SK-N-SH (cell line): ENCODE measurements at places on chromosomes 1 and 21. TPM values are rescaled to one million over a fixed set of nuclear protein-coding genes. Genes with fewer than 3 reads are reported as not detected.
A peak's percentile ranks its signal among the peaks of the same experiment; 100 is the strongest.

The FAM163A gene
- polyA plus RNA-seq = 0.43 and 1.1 TPM in 2 replicates

The TMEM125 gene
- polyA plus RNA-seq = not detected in 2 replicates

The HENMT1 gene
- polyA plus RNA-seq = 0.03 TPM in 2 replicates

DNA sequence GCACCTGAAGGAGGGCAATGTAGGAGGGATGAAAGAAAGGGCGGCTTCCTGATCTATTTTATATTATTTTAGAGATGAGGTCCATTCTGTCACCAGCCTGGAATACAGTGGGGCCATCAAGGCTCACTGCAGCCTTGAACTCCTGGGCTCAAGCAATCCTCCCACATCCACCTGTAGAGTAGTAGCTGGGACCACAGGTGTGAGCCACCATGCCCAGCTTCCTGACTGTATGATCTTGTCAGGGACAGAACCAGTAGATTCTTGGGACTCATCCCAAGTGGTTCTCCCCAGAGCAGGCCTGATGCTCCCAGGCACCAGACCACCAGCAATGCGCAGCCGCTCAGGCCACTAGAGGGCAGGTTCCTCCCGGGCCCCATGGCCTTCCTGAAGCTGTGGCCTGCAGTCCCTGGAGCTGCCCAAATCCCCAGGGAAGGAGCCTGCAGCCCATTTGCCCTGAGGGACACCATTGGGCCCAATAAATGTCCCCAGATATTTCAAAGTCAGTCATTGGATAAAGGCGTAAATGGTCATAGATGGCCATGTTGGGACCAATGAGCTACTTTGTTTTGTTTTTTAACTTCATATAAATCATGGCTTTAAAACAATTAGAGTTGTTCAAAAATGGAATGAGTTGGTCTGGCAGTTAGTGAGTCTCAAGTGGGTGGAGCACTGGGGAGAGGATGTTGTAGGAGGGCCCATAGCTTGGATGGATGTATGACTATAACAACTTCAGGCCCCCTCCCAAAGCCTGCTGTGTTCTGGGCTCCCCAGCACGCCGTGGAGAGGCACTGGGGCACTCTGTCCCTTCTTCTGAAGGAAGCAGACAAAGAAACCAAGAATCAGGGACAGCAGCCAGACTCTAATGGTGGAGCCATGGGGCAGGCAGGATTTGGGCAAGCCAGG is 44.7 kb upstream of the GOLT1A start:
- DNase-seq = peak; percentile 88

DNA sequence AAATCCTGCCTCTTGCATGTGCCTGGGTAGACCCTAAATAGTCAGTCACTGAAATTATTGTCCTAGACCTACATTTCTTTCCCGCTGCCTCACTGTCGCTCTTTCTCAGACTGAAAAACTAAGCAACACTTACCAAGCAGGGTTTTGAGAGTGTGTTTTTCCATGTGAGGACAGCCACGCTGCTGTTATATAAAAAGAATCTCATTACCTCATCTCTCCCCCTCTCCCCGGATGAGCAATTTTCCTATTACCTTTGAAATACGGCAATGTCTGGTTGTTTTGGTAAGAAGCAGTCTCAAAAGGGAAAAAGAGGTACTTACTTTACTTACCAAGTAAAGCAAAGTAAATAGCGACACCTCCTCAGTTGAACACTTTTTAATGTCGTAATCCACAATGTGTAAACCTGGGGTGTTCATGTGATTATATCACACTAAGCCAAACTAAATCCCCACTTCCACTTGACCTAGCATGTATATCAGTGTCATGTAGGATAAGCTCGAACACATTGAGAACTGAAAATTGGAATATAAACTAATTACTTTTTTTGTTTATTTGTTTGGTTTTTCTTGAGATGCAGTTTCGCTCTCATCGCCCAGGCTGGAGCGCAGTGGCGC is 12.2 kb upstream of the VN1R5 start:
- DNase-seq = no peak

DNA sequence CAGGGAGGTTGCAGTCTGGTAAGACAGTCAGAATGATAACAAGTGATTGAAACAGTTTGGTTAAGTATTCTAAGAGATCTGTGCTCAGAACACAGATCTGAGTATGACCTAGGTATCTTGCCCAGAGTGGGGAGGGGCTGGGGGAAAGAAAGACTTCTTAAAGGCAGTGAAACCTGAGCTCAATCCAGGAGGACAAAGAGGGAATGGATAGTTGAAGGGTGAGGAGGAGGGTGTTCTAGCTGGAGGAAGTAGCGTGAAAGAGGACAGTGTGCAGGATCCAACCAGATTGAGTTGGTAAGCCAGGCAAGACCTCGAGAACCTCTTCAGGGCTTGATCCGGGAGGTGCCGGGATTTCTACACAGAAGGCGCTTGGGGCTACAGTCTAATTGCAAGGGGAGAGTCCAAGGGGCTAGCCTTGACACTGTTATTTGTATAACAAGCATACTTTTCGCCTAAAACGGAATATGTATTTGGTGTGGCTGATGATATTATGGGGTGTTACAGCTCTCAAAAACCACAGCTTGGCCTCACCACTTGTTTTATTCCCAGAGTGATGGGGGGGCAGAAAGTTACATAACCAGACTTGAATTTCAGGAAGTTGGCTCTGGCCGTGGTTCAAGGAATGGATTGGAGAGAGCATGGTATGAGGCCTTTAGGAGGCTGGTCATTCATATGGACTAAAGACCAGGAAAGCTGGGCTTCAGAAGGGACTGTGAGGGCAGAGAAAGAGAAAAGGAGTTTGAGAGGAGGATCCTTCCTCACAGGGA is 19.1 kb downstream of the RCSD1 start:
- DNase-seq = no peak

- no peak for DNase-seq
Measured at GRCh38 chr1:208670778-208671177, 426.6 kb upstream of the PLXNA2 start.

- DNase-seq = no peak
Measured at GRCh38 chr1:981491-981954, 370 bp downstream of the PERM1 start.
